NCI-H510A treated with DMSO at 0.1 percent for 48 hours (cell line): ENCODE measurements at places on chromosomes 5 and 9.

GRCh38 chr5:75707911-75708509 lies 9.2 kb downstream of the POC5 start:
- no peak for DNase-seq

- DNase-seq: no peak
Measured at GRCh38 chr9:26321935-26322334, 570.7 kb downstream of the CAAP1 start.

- DNase-seq: no peak
Measured at GRCh38 chr5:73487815-73488214, 10.4 kb upstream of the BTF3 start.

GRCh38 chr9:91166796-91167366 lies 194.8 kb downstream of the AUH start:
- DNase-seq: no peak

DNA sequence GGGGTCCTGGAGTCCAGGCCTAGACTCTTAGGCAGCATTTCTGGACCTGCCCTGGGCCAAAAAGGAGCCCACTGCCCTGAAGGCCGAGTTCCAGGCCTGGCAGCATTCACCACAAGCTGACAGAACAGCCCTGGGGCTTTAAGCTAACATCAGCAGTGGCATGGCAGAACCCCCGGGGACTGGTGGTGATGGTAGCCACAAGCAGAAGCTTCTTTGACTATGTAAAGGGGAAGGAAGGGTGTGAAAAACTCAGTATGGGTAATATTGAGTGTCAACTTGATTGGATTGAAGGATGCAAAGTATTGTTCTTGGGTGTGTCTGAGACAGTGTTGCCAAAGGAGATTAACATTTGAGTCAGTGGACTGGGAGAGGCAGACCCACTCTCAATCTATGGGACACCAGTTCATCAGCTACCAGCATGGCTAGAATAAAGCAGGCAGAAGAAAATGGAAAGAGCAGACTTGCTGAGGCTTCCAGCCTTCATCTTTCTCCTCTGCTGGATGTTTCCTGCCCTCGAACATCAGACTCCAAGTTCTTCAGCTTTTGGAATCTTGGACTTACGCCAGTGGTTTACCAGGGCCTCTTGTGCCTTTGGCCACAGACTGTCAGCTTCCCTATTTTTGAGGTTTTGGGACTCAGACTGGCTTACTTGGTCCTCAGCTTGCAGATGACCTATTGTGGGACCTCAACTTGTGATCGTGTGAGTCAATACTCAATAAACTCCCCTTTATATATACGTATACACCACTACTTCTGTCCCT lies 661.0 kb upstream of the C9orf72 start:
- DNase-seq: no peak

DNA sequence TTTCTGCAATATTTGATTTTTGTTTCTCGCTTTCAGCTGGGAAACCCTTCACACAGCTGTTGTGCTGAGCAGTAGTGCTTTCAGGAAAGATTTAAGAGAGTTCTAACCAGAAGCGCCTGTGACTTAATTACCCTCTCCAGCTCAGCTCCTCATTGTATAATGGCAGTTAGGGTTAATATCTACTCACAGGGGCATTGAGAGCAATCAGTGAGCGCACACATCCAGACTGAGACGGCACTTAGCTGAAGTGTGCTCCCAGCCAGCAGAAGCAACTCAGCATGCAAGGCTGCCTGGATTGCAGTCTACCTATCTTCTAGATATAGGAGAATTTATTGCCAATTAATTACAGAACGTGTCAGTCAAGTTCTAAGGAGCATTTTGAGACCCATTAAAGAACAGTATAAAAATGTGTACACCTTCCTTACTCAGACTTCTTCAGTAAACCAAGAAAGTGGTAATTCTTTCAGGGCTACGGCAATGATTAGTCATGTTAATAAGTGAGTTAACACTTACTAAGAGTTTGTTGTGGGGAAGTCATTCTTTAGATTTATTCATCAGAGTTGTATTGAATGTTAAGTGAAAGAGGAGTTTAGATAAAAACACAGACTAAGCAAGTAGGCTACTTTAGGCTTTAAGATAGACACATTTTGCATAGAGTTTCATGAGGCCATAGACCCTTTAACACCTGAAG lies 111.7 kb upstream of the PCAT7 start:
- peak; percentile 64 for DNase-seq

DNA sequence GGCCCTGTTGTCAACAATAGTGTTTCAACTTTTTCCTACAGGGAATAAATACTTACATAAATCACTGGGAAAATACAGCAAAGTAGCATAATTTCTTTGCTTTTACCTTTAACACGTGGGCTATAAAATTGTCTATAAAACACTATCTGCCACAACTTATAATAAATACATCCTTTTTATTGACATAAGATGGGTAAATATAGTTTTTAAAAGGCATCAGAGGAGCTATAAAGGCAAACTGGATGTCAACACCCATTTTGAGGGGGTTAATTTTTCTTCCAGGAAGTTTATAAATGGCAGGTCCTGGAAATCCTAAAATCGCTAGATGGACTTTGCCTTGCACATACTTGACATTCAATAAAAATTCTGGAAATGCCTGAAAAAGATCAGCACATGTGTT lies 358.0 kb downstream of the PDE4D start:
- DNase-seq: no peak

GRCh38 chr5:141989720-141990119 lies 20.8 kb downstream of the RNF14 start:
- DNase-seq: no peak

GRCh38 chr5:83306572-83307241 lies 164.8 kb upstream of the VCAN start:
- no peak for DNase-seq

DNA sequence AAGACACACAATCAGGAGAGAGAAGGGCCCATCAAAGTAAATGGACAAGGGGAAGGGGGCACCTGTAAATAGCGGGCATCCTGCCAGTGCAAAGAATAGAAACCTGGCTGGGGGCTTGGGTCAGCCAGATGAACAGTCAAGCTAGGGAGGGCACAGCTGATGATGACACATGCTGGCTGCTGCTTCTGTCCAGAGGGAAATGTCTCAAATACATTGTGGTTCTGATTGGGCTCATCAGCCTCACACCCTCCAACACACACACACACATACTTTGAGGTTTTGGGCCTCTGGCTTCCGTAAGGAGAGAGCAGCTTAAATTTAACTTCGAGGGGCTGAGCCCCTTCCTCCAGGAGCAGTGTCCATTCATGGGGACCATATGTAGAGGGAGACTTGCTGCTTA lies 27.6 kb upstream of the SPATA31E1 start:
- no peak for DNase-seq

DNA sequence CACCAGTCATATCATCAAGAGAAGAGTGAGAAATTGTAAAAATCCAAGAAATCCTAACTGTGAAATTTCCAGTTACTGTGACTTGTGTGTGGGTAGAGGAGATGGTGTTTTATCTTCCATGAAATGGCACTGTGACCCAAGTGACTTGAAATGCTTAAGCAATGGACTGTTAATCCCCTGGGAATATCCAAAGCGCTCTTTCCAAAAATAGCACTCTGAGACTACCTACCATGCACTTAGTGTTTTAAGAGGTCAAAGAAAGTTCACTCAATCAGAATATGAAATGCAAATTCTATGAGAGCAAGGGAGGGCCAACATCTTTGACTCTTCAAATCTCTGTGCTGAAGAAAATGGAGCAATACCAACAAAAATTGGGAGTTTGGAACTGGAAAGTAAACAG lies 244.0 kb downstream of the GABRB2 start:
- no peak for DNase-seq

- DNase-seq: no peak
Measured at GRCh38 chr9:137876781-137877386, 698 bp upstream of the CACNA1B start.

DNA sequence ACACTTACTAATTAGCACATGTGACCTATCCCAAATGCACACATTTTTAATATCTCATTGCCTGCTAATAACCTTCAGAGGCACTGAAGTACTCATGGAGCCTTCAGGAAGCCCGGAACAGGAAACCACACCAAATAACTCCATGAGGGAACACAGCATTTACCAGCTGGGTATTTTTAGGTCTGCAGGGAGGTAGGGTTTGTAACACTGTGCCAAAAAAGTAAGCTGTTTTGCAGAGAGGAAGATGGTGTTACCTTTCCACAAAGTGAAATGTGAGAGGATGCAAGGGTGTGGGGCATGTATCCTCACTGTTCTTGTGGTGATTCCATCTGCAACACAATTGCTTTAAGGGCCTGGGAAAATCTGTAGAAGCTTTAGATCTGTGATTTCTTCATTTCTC lies 64.4 kb downstream of the NUDT12 start:
- DNase-seq: no peak

DNA sequence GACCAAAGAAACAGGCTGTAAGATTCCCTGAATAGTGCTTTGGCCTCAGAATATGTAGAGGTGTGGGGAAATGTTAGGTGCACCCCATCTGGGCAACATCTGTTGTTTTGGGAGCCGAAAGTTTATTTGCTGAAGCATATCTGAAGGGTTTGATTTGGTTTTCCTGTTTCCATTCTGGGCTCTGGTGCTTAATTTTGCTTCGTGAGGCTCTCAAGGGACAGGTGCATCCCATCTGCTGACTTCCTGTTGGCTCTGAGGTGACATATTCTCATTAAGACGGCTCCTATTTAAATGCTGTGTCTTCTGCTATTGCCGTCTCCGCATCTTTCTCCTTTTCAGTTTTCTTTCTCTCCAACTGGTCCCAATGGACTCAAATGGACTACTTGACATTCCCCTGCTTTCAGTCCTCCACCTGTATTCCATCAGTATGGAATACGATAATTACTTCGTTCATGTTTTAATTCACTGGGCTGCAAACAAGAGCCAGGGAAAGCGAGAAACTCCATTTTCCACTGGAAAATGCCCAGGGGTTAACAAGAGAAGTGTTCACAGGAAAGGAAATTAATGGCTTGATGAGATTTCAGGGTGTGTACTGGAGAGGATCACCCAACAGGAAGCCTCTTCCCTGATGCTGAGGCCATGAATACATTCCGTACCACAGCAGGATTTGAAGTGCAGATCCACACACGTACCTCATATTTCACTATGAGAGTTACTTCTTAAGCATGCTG lies 104.0 kb downstream of the MTX3 start:
- peak; percentile 51 for DNase-seq

GRCh38 chr9:128164307-128164885 lies 4.3 kb downstream of the BBLN start:
- no peak for DNase-seq

- DNase-seq: no peak
Measured at GRCh38 chr5:102532123-102532522, 33.3 kb upstream of the SLCO6A1 start.

DNA sequence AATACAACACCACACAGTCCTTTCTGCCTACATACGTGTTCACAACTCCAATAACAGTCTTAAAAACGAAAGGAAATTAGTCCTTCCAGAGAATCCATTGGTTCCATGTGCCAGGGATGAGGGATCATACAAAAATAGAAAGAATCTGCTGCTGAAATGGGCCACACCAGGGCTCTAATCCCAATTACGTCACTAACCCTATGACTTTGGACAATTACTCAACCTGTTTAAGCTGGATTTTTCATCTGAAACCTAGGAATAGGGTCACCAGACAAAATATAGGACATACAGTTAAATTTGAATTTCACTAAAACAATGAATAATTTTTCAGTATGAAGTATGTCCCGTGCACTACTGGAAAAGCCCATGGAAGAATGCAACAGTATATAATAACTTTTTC lies 264.7 kb downstream of the YTHDC2 start:
- DNase-seq: no peak

DNA sequence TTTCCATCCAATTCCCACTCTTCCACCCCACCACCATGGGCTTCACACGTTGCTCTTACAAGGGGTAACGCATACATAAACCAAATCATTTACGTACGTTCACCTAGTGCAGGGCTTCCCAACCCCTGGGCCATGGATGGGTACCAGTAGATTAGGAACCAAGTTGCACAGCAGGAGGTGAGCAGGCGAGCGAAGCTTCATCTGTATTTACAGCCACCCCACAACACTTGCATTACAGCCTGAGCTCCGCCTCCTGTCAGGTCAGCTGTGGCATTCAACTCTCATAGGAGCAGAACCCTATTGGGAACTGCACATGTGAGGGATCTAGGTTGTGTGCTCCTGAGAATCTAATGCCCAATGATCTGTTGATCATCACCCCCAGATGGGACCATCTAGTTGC lies 82.3 kb downstream of the CEMIP2 start:
- DNase-seq: no peak

GRCh38 chr5:99724732-99725290 lies 796.0 kb upstream of the CHD1 start:
- DNase-seq: peak; percentile 27

DNA sequence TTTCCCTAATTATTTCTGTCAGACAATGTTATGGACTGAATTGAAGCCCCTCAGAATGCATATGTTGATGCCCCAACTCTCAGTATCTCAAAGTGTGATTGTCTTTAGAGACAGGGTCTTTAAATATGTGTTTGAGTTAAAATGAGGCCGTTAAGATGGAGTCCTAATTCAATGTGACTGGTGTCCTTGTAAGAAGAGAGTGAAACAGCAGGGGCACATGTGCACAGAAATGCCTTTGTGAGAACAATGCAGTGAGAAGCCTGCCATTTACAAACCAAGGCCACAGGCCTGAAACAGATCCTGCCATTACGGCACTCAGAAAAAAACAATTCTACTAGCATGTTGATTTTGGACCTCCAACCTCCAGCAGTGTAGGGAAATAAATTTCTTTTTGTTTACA lies 483.0 kb upstream of the DMAC1 start:
- no peak for DNase-seq
